ENCODE measurements at places on chromosomes 2 and 18.

GRCh38 chr18:44153981-44154380 is 526.7 kb upstream of the SETBP1 start:
- no peak for DNase-seq

DNA sequence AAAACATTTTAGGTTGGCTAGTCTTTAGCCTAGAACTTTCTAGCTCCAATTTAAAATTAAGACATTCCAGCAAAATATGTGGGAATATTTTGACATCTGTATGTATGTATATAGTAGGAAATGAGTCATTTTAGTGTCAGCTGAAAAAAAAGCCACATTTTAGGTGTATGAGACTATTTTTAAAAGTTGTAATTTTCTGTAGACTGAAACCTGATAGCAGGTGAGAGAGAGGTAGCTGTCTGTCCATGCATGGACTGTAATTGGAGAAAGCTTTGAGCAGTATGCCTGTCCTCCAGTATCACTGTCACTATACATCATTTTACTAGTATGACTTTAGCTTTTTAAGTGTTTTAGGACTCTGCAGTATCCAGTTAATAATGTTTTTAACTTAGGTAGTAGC is 26.1 kb upstream of the PPP1R1C start:
- DNase-seq: no peak

GRCh38 chr2:177272765-177273164 is 8.2 kb upstream of the NFE2L2 start:
- no peak for DNase-seq

GRCh38 chr2:206442833-206443734 is at the start of gene ADAM23:
Gene ADAM23, plus strand, starts transcription at chr2:206443532. Its CDS starts 335 bp downstream, at chr2:206443867.
- DNase-seq: peak; percentile 90

DNA sequence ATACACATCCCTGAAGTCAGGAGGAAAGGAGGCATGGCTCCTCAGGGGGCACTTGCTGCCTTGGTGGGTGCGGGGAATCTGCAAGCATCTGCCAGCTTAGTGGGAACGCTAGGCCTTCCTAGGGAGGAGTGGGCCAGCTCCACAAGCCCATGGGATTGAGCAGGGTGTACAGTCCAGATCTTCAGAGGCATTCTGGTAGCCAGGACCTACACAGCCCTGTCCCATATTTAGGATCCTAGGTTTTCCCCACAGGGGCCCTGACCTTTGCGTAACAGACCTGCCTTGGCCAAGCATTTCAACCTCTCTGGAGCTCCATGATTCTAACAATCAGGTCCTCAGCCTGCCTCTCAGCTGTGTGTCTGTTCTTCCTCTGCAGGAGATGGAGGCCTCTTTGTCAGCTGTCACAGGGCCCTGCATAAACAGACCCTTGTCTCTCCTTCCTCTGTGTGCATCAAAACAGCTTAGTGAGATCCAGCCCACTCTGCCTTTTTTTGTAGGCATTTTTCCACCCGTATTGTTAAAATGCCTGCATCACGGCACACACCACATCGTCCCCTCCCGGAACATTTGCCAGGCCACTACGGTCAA is 140.2 kb upstream of the NDUFV2 start:
- no peak for DNase-seq

GRCh38 chr2:224532441-224532840 is 52.7 kb downstream of the CUL3 start:
- no peak for DNase-seq

- no peak for DNase-seq
Measured at GRCh38 chr2:231334981-231335380, 60.5 kb upstream of the B3GNT7 start.

GRCh38 chr2:64669288-64669687 is 15.6 kb upstream of the SERTAD2 start:
- DNase-seq: no peak

DNA sequence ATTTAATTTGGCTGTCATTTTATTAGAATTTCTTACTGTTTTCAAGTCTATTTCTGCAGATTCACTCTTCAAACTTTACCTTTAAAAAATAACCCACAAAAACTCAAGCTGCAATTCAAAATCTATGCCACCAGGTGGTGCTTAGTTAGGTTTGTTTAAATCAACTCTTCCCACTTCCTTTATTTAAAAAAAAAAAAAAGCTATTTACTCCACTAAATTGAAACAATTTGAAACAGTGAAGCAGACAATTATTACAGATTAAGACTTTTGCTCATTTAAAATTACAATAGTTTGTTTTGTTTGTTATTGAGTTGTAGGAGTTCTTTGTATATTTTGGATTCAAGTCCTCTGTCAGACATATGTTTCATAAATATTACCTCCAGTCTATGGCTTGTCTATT is 300.0 kb downstream of the PDE11A start:
- peak; percentile 37 for DNase-seq

- DNase-seq: no peak
Measured at GRCh38 chr2:34492561-34493455, 893.7 kb upstream of the FAM98A start.

Measured in eye (tissue), 1 donor.